ENCODE measurements at places on chromosomes 7 and 10.

- DNase-seq = no peak
Measured at GRCh38 chr7:152050547-152050971, 25.1 kb downstream of the GALNT11 start.

GRCh38 chr10:81915504-81915897 lies 40.5 kb downstream of the NRG3 start:
- DNase-seq = no peak

GRCh38 chr10:25130906-25131305 lies 43.9 kb upstream of the GPR158 start:
- DNase-seq = no peak

- no peak for DNase-seq
Measured at GRCh38 chr10:97096261-97097083, 89.3 kb downstream of the SLIT1 start.

DNA sequence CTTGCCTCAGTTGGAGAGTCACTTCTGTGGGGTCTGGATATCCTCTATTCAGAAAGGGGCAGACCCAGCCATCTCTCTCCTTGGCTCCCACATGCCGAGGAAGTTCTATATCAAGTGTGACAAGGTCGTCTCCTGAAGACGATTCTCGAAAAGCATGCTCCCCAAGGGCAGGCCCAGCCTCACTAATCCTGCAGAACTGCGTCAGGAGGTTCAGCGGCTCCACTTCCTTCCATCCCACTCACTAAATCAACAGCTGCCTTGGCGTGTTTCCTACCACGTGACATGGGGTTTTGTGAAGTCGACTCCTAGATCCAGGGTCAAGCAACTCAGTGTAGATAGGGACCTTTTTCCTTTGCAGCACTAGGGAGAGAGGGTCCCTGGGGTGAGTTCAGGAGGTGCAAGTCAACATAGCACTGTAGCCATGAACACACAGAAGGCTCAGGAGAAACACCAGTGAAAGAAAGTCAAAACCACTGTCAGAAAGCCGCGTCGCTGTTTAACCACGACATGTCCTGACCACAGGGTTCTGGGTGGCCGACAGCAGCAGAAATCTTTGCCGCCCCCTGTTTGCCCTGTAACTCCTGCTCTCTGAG lies 156.4 kb downstream of the PRPF18 start:
- no peak for DNase-seq

DNA sequence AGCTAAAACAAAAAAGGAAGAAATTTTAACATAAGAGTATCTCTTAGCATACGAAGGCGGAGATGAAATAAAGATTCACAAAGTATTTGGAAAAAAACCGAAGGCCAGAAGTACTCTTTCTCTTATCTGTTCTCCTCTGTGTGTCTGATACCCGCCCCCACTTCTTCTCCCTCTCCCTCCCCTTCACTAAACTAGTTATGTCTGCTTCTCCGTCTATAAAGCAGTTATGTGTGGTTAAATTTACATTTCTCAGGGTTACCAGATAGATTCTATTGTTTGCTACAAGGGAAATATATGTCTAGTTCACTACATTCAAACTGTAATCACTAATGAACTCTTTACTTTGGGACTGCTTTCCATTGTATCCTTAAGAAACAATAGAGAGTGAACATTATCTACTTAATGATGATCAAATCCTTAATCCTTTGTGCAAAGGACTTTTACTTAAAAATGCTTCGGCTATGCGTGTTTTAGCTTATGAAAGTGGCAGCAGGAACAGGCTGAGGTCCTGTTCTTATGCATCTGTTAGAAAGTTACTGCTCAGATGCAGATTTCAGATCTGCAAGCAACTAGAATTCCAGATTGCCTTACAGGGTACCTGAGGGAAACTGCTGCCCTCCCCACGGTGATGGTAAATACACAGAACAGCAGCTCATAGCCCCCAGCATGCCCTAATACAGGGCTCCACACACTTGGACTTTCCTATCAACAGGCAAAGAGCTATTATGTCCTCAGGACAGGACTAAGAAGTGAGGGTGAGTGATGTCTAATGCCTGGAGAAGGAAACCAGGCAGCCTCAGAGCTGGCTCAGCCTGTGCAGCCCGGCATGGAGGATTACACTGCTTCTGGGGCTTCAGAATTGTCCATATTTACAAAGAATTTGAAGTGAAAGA lies 273.3 kb downstream of the FZD1 start:
- DNase-seq = no peak

DNA sequence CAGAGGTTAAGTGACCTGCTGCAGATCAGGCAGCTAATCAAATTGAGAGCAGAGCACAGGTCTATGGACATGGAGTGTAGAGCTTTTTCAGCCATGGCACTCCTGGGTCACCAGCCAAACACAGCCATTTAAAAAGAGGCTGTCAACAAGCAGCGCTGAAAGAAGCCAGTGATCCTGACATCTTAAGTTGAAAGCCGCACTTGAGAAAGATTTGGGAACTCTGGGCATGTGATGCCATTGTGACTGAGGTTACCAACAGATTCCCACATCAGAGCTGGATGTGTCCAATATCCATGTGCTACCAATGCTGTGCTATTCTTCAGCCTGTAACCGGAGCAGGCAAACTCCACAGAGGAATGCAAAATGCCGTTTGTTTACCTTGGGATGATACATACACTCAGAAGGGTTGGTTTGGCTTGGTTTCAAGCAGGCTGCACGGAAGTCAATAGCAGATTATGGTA lies 56.2 kb upstream of the ABLIM1 start:
- no peak for DNase-seq

Data from Peyer's patch (tissue), 4 donors.